ENCODE measurements at places on chromosomes 4 and X.

- DNase-seq: no peak
These were observed 517.5 kb upstream of the GRIA3 start for GRCh38 chrX:122666601-122667000.

DNA sequence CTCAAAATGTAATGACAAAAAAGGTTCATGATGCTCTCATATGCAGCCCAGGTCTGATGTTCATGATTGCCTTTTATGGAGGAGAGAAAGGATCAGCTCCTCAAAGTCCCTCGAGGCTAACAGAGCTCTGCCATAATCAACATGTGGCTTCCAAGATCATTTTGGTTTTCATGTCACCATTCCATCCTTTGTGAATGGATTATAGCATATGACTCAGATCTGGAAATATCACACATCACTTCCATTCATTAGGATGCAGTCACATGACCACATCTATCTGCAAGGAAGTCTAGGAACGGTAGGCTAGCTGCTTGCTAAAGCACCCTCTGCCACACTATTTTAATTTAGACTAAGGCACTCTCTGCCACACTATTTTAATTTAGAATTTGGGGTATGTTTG lies 77.6 kb downstream of the COX18 start:
- DNase-seq: no peak

GRCh38 chr4:37530451-37530850 lies 155.7 kb downstream of the RELL1 start:
- no peak for DNase-seq

GRCh38 chr4:16862697-16863096 lies 35.7 kb downstream of the LDB2 start:
- DNase-seq: no peak

DNA sequence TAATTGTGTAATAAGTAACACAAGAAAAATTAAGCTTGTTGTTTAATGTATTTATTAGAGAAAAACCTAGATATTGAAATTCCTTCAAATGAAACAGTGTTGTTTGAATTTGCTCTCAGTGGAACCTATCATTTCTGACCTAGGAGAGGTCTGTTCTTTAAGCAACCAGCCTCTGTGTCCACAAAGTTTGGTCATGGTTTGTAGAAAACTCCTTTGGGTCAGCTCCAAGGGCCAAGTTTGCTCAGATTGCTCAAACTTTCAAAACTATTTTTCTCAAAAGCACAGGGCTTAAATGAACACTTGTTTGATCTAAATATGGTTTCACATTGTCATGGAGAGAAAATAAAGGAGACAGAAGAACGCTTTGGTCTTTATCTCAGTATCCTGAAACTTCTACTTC lies 29.6 kb upstream of the RPL34 start:
- no peak for DNase-seq

DNA sequence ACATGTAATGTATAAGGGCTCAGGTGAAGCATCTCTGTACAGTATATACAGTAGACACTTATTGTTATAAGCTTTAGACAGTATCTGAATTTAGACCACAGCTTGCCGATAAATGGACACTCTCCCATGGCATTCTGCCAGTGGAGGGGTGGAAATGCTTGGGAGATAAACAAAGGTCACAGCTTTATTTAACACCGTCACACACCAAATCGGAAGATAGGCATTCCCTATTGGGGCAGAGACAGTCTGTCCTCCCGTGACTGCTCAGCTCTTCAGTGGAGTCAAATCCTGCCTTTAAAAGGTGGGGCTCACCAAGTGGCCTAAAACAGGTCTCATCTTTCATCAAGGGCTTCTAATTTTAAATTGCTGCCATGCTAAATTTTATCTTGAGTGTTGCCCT lies 178.8 kb downstream of the CAMK2D start:
- DNase-seq: no peak

- no peak for DNase-seq
These were observed 35.2 kb upstream of the AMBN start for GRCh38 chr4:70556856-70557255.

GRCh38 chr4:42653626-42654560 lies 3.0 kb downstream of the ATP8A1 start:
- DNase-seq: no peak

GRCh38 chr4:26958925-26959653 lies 98.4 kb downstream of the STIM2 start:
- DNase-seq: no peak

DNA sequence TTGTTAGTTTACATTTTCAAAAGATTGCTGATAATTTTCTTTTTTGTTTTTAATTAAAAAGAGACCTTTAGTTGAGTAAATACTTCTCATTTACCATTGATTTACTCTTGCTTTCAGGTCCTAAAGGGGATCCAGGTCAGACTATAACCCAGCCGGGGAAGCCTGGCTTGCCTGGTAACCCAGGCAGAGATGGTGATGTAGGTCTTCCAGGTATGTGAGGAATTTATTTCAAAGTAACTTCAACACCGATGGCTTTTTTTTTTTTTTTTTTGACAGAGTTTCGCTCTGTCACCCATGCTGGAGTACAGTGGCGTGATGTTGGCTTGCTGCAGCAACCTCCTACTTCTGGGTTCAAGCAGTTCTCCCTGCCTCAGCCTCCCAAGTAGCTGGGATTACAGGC lies 135.1 kb downstream of the IRS4 start:
- DNase-seq: no peak

DNA sequence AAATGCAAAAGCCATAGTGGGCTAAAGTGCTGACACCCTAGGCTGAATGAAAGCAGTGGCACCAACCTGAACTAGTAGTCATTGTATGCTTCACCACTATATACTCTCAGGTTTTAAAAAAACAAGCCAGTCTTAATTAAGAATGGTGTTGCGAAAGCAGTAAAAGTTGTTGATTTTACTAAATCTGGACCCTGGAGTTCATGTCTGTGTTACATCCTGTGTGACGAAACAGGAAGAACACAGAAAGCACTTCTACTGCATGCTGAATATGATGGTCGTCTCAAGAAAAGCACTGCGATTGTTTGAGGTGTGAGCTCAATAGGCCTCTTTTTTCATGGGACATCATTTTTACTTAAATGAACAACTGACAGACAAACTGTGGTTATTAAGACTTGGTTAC lies 24.2 kb upstream of the GDPD2 start:
- peak; percentile 0 for DNase-seq

Data from inflammatory macrophage treated with lipopolysaccharide for 1 hour (primary cell).